ENCODE measurements at places on chromosomes 2 and 18.

DNA sequence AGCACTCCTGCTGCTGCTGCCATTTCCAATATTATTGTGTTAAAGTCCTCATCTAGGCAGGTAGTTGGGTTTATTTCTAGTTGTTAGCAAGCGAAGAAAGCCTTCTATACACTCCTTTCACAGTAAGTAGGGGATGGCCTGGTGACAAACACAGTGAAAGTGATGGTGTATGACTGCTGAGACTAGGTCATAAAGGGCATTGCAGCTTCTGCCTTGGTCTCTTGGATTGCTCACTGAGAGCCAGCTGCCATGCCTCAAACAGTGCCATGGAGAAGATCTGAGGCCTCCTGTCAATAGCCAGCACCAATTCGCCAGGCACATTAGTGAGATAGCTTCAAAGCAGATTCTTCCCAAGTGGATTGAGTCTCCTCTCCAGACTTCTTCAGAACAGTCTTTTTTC lies 27.6 kb upstream of the MSTN start:
- no peak for DNase-seq

GRCh38 chr2:20490300-20491181 lies 43.7 kb downstream of the RHOB start:
- no peak for DNase-seq

GRCh38 chr2:105072039-105072438 lies 34.2 kb downstream of the MRPS9 start:
- DNase-seq: no peak

DNA sequence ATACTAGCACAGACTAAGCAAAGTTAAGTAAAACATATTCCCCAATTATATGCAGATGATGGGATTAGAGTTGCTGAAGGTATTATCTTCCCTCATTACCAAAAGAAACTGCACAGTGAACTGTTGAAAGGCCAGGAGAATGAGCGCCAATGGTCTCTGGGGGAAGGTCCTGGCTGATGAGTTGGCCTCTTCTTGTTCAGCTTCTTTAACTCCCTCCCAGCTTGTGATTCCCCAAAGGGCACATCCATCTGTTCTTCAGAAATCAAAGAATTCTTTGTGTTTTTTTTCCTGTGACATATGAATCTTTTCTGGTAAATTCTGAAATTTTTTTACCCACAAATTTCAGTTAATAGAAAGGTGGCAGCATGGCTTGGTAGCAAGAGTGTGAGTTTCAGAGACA lies 667.6 kb downstream of the CNTNAP5 start:
- DNase-seq: no peak

DNA sequence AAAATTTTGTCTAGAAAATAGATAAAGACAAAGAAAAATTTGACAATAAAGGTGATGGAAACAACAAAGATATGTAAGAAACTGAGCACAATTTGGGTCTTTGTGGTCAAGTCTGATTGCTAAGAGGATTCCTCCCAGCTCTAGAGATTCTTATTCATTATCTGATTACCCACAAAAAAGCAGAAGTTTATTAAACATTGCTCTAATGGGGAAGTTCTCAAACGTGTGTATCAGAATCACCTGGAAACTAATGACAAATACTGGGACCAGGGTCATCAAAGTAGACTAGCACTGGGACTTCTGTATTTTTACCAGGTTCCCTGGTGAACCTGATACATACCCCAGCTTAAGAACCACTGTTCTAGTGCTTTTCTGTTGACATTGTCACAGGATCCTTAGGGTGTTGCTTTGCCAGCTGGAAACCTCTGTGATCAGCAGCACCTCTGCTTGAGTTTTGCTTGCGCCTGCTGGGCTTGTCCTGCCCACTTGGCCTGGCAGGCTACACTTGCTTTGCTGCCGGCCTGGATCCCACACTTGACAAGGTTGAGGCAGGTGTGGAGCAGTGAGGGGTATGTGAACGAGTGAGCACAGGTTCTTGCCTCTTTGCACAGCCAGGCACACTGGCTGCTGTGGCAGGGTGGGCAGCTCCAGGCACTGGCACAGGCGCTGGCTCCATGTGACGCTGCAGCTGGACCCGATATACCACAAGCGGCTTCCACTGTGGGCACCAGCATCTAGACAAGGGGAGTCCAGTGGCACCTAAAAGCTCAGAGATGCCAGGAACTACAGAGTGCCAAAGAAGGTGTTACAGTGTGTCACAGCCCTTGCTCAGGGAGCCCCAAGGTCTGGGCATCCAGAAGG lies 6.2 kb upstream of the GORASP2 start:
- no peak for DNase-seq

DNA sequence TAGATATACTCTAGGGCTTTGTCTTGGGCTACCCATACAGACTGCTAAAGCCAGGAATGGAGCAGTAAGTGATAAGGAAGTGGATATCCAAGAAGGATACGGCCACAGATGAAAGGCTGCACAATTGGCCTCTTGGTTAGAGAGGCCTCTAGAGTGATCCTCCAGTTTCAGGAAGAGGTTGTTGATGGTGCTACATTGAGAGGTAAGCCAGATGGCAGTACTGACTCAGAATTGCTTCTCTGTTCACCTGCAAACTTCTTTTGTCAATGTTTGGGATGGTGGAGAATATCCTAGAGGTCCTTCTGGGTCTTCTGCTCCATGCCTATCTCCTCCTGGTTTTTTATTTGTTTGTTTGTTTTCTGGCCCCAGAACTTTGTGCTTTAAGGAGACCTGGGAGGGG lies 226.8 kb upstream of the LRRTM1 start:
- DNase-seq: no peak

DNA sequence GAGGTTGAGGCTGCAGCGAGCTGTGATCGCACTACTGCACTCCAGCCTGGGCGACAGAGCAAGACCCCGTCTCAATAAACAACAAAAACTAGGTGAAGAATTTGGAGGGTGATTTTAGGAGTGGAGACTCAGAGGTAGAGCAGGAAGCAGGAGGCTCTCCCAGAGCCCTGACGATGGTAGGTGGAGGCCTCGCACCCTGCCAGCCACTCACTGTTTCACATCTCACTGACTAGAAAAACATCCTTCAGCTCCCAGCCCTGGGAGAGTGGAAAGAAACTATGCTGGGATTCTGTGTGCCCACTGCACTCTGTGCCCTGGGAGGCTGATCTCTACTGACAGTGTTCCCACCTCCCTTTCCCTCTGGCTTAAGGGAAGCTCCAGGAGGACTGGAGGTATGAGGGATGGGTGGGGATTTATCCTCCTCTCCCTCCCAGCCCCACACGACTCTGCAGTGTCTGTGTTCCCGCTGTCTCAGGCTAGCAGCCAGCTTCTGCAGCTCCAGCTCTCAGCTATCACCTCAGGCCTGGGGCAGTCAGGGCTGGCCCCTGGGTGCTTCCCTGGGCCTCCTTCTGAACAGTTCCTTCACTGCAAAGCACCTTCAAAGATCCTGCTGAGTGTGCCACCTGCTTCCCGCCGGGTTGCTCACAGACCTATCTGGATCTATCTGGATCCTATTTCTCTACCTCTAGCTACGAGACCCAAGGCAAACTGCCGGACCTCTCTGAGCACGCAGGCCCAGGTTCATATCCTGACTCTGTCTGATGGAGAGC lies 9.6 kb downstream of the CIB4 start:
- DNase-seq: no peak

DNA sequence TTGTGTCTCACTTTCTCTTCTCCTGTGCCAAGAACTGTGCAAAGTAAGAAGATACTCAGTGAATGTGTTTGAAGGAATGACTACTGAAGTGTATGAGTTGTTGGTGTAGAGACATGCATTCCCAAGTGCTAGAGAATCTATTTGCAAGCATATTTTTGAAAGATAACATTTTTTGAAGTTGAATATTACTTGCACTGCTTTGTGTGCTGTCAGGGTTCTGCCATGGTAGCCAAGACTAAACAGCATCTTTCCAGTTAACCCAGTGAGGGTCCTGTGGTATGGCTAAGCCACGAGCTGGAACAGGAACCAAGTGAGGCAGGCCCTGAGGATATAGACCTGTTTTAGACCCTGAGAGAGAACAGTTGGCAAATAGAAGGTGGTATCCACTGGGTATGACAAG lies 35.2 kb upstream of the EFEMP1 start:
- no peak for DNase-seq

GRCh38 chr18:22347606-22348511 lies 69.9 kb downstream of the CTAGE1 start:
- DNase-seq: no peak

- no peak for DNase-seq
Measured at GRCh38 chr2:1701020-1701419, 43.3 kb downstream of the PXDN start.

GRCh38 chr18:50917021-50917420 lies 38.1 kb downstream of the ME2 start:
- DNase-seq: no peak

DNA sequence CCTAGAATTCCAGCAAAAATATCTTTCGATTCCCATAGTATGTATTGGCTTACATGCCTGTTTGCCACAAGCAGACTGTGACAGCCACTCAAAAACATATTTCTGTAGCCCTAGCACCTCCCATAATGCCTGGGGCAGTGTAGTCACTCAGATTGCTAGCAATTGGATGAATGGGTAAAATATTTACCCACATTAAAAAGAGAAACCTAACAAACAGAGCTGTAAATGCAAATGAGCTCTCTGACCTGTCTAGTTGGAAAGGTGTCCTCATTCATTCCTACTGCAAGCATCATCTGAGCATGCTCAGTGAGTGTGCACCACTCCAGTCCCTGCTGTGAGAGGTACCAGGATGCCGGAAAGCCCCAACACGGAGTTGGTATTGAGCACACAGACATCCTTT lies 234.0 kb upstream of the RAB12 start:
- peak; percentile 73 for DNase-seq
